ENCODE measurements at places on chromosomes 7 and 10.
A peak's percentile ranks its signal among the peaks of the same experiment; 100 is the strongest.

DNA sequence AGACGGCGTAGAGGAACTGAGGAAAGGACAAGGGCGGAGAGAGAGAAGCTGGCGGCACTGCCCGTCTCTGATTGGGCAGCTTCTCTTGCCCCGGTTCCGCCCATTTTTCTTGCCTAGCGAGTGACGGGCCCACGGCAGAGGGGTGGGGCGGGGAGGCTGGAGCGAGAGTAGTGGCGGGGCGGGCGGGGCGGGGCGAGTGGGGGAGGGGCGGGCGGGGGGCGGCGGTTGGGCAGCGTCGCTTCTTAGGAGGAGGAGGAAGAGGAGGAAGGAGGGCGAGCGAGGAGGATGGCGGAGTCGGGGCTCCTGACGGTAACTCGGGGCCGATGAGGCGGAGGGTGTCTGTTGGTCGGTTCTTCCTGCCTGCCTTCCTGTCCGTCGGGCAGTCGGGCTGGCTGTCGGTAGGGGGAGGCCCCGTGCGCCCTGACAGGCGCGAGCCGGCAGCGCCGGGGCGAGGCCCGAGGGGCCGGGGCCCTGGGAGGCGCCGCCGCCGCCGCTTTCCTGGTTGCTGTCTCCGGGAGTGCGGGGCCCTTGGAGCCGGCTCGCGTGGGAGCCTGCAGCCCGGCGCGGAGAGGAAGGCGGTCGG, at the start of gene SHOC2:
Gene SHOC2 (plus strand): TSS at position 256 of the 583 bp plus-strand sequence. CDS start 44,755 bp downstream, outside the sequence.
- no peak for DNase-seq

- no peak for DNase-seq
Observed at GRCh38 chr10:69415049-69415448, 1.7 kb downstream of the TACR2 start.

GRCh38 chr10:14613588-14613920, 161.1 kb downstream of the FAM107B start:
- no peak for DNase-seq

GRCh38 chr10:86310702-86311101, 55.9 kb downstream of the GRID1 start:
- no peak for DNase-seq

DNA sequence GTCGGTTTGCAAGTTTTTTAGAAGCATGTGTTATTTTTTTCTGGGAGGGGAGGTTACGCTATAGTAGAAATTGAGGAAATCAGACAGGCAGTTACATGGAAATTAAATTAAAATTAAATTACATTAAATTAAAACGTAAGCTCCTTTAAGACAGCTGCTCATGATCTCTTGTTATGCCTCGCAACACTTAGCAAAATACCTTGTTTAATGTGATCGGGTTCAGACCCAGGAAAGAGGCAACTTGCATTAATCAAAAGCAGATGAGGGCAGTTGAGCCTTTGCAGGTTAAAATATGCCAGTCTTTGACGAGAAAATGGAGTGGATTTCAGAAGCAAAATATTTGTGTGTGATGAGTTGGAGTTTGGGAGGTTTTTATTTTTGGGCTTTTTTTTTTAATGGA, 651.8 kb downstream of the INHBA start:
- DNase-seq: no peak

- no peak for DNase-seq
Observed at GRCh38 chr10:90199093-90199492, 497.7 kb downstream of the KIF20B start.

DNA sequence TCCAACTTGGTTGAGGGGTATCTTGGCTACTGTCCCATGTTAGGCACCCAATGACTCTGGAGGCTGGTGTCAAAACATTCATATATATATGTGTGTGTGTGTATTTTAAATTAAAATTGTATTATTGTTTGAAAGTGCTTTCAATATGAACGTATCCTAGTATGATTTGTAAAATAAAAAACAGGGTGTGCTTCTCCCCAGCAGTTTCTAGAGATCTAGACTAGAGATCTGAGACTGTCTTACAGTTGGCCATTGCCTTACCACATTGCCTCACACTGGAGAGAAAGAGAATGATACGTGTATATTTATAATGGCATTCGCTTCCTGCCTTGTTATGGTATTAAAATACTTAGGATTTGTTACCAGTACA, 1.2 kb downstream of the BAG3 start:
- DNase-seq: no peak

DNA sequence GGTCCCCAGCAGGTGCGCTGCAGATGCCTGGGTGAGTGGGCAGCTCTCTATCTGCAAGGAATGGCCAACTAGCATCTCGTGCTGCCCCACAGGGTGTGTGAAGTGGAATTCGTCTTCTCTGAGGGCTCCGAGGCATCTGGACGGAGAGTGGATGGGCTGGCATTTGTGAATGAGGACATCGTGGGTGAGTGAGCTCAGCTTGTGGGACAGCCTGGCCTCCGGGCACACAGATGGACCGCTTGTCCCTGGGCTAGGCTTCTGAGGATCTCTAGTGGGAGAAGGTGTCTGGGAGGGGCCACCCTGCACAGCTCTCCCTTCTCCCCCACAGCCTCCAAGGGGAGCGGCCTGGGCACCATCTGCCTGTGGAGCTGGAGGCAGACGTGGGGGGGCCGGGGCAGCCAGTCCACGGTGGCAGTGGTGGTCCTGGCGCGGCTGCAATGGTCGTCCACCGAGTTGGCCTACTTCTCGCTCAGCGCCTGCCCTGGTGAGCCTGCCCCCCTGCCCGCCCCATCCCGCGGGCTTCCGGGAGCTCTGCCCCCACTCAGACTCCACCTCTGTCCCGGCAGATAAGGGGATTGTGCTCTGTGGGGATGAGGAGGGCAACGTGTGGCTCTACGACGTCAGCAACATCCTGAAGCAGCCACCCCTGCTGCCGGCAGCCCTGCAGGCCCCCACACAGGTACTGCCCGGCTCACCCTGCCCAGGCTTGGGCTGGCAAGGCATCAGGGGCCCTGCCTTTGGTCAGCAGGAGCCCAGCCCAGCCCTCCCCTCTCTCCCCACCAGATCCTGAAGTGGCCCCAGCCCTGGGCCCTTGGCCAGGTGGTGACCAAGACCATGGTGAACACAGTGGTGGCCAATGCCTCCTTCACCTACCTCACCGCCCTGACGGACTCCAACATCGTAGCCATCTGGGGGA, 6.3 kb downstream of the POLR2J start:
- no peak for DNase-seq

GRCh38 chr7:137329411-137329810, 14.1 kb downstream of the PTN start:
- no peak for DNase-seq

- DNase-seq: no peak
Observed at GRCh38 chr7:43296306-43296705, 183.9 kb downstream of the HECW1 start.

DNA sequence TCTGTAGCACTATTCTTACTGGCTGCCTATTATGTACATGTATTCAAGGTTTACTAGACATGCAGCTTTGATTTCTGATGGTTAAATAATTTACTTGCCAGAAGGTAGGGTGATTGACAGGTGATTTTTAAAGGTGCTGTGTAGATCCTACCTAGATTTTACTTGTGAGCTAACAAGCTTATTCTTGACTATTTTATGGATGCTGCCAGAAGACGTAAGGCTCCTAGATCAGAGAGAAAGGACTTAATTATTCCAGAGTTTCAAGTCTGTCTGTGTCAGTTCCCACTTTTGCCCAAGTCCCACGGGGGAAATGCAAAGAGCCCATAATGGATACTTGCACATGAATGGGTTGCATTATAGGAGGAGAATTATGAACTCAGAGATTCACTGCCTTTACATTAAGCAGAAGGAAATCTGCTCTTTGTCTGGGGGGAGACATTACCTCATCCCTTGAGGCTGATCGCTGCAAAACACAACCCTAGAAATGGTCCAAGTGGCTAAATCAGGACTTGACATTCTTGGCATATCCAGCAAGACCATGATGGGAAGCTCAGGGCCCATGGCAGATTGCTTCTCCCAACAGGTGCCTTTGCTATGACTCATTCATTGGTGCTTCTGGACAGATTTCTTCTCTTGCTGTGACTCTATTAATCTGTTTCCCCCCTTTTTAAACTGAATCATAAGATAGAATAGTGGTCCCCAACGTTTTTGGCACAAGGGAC, 32.1 kb downstream of the GPR158 start:
- no peak for DNase-seq

GRCh38 chr10:17077890-17078289, 51.7 kb downstream of the CUBN start:
- DNase-seq: no peak

DNA sequence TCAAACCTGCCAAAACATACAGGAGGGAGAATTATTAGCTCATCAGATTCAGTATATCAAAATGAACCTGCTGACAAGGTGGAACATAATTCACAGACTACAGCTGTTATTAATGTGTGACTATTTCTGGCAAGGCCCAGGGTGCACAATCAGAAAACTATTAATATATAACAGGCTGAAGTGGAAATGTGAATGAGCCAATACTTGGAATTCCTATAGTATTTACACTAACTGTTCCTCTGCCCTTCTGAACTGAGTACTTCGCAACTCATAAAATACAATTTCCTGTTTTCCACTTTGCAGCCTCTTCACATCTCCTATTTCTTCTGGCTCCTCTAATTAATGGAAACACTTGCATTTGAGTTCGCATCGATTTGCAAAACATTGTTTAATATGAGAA, 330.8 kb downstream of the DPP6 start:
- DNase-seq: no peak

- DNase-seq: no peak
Observed at GRCh38 chr10:69272624-69273023, 5.7 kb upstream of the HK1 start.

DNA sequence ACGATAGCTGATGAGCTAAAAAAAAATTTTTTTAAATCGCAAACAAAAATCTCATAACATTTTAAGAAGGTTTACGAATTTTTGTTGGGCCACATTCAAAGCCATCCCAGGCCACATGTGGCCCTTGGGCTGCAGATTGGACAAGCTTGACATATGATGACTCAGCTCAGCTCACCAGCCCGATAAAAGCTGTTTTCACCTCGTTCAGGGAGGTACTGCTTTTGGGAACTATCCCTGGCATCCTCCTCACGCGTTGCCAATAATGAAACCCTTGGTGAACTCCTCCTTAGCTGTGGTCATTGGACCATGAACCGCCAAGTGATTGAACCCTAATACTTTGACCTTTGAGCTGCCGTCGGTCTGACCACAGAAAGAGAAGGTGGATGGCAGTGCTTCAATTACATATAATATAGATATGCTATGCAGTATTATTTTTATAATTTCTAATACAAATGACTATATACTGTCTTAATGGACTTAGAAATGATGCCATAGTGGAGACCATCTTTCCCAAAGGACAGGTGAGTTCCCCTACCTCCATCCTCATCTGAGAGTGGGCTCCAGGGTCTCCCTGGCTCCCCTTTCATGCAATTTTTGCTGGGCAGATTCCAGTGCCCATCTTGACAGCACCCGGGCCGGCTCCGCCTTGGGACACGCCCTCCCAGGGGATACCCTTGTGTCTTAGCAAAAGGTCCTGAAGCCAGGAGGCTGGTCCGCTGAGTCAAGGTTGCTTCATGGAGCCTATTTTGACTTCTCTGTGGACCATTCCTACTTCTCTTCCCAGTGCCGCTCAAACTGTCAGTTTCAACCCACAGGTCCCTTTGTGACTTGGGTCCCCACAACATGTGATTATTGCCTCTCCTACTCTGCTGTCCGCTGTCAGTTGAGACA, 707.2 kb downstream of the PARD3 start:
- DNase-seq: no peak

- DNase-seq: peak; percentile 63
Observed at GRCh38 chr10:22714479-22715289, at the start of gene PIP4K2A. Gene PIP4K2A, minus strand, starts transcription at chr10:22714578. Its CDS starts 252 bp downstream, at chr10:22714326.

GRCh38 chr10:55813451-55814170, 547.4 kb downstream of the ZWINT start:
- no peak for DNase-seq

DNA sequence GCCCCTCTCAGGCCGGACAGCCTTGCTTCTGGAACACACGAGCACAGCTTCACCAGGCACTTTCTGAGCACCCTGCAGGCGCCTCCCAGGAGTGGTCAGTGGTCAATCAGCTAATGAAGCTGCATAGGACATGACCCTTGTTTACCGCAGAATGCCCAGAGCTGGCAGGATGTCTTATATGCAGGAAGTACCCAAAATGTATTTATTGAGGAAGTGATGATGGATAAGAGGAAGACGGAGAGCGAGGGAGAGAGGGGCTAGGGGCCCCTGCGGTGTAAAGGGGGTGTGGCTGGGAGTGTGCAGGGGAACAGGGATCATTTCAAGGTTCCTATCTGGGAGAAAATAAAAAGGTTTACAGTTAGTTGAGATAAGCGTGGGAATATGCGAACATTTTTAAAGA, 3.3 kb downstream of the CYP2E1 start:
- no peak for DNase-seq

DNA sequence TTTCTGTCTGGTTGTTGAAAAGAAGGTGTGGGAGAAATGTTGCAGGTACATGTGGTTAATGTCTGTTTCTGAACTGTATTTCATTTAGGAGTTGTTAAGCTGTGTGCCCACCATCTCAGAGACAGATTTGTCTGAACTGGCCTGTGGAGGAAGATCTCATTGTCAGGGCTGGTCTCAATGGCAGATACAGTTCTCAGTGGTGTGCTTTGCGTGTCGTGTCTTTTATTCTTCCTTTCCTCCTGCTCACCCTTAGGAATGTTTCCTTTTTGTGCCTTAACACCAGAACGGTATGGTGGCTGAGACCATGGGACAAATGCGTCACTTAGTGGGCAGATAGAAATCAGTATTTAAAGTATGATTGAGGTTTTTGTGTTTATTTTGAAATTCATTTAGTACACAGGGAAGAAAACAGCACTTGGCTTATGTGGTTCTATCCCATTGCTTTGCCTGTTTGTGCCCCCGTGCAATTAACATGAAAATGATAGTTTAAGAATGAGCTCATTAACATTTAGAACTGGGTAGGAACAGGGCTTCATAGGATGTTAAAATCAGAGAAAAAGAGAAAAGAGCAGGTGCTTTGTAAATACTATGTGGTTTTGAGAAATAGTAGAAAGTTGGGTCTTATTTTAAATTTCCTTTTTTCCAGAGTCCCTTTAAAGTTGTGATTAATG, 112.6 kb downstream of the AUTS2 start:
- no peak for DNase-seq

- DNase-seq: no peak
Observed at GRCh38 chr10:107264742-107265141, 100.2 kb upstream of the SORCS1 start.
